ENCODE measurements at places on chromosomes 11 and 22. TPM values are rescaled to one million over a fixed set of nuclear protein-coding genes. Genes with fewer than 3 reads are reported as not detected.

GRCh38 chr11:45045683-45046471, 95.2 kb upstream of the TP53I11 start:
- no peak for DNase-seq

DNA sequence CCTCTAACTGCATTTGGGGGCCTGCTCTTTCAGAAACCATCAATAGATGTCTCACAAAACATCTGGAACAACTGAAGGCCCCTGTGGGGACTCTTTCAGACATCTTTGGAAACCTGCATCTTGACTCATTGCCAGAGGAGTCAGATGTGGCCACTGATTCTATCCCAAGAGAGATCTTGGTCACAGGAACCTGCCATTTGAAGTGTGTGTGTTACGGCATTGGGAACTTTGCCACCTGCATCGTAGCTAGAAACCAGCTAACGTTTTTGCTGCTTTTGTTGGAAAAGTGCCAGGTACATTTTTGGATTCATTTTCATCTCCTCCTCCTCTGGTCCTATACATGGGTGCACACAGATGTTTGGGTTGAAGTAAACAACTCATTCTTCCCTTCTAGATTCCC, 4.3 kb downstream of the SRRD start:
- DNase-seq: no peak

Gene CDC42EP2
- polyA plus RNA-seq: not detected

Gene ART1
- polyA plus RNA-seq: not detected

GRCh38 chr11:69210310-69211035, 54.7 kb downstream of the SMIM38 start:
- no peak for DNase-seq

DNA sequence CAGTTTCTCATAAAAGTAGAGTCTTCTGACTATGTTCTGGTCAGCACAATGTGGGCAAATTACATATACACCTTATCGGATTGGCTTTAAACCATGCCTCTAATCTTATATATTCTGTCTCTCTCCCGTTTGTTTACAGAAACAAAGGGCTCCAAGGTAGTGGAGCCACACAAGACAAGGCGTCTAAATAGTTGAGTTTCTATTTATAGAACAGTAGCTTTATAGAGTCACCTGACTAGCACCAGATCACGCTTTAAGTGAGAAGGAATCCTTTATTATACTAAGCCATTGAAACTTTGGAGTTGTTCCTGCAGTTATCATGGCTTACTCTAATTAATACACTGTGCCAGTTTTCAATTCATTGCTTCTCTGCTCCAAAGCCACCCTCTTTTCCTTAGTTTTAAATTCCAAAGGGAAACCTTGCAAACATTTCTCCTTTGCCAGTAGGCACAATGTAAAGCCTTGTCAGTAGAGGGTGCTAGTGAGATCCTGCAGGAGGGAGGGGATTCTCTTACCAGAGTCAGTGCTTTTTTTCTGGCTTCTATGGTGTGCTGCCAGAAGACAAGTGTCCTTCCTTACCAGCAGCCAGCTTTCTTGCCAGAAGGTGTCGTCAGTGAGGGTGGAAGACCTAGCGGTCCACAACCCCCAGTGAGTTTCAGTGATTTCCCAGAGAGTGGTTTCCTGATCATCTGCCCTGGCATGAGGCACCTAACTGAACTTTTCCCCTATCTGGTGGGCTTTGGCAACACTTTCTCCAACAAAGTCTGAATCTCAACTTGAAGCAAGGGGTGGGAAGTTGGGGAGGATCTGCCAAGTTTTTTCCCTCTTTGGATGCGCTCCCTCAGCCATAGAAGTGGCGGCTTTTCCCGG, 71.7 kb downstream of the RAB38 start:
- DNase-seq: peak; percentile 47

DNA sequence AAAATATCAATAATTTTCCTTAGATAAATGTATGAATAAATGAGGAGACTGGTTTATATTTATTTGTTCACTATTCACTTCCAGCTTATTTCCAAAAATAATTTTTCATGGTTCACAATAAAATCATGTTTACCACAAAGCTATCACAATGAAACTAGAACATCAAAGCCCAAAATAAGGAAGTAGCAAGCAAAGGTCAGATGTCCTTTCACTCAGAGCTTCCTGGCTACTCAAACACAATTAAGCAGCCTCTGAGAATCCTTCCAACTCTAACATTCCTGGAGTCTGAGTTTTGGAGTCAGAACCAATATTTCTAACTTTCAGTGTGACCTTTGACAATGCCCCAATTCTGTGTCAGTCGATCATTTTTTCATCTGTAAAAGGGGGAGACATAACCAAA, 527.0 kb downstream of the SOX6 start:
- no peak for DNase-seq

Data from CD8-positive, alpha-beta memory T cell (primary cell).